GM23338 (cell line): ENCODE measurements at places on chromosomes 6 and 20. TPM values are rescaled to one million over a fixed set of nuclear protein-coding genes. Genes with fewer than 3 reads are reported as not detected.
A peak's percentile ranks its signal among the peaks of the same experiment; 100 is the strongest.

GRCh38 chr6:105985098-105985815 is 100.9 kb upstream of the PRDM1 start:
- DNase-seq: no peak

- DNase-seq: no peak
Measured at GRCh38 chr6:33898771-33899170, 95.0 kb upstream of the MLN start.

GRCh38 chr6:23415819-23416427 is 710.1 kb upstream of the NRSN1 start:
- no peak for DNase-seq

RNF217 gene
- total RNA-seq: 4.0 and 6.2 TPM in 2 replicates

DNA sequence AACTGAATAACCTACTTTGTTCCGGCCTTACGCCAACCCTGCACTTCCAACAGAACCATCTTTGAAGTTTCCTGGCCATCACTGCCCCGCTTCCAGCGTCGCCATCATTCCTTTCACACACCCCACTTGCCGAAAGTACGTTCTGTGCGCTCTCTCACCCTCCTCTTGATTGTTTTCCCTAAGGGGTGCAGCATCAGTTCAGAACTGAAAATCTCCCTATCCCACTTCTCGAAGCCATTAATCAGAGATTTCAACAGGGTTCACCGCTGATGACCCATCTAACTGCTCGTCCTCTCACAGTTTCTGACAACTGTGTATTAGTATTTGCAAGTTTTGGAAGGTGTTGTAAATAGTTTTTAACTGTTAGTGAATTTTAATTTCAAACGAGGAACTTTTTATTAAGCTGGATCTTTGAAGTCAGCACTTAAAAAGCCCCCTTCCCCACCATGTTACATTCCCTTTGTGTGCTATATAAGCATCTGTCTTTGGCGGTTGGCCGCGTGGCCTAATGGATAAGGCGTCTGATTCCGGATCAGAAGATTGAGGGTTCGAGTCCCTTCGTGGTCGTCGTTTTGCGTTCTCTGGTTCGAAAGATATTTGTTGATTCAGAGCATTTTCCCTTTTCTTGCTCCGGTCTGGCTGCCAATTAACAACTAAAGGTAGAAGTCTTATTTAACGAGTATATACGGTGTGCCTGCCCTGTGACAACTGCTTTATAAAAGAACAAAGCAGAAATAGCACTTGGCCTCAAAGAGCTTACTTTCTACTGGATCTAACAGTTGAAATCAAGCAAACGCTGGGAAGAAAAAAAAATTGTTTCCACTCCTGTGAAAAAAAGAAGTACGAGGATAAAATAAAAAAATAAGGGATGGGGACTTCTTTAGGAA is 42.6 kb downstream of the TRIM27 start:
- peak; percentile 84 for DNase-seq

GRCh38 chr20:17987988-17988387 is 19.2 kb downstream of the MGME1 start:
- no peak for DNase-seq

SLC22A16 gene
- 0.42 TPM in 1 of 2 replicates, not detected in the other for total RNA-seq
